ENCODE measurements at places on chromosomes 7 and 10.
A peak's percentile ranks its signal among the peaks of the same experiment; 100 is the strongest.

DNA sequence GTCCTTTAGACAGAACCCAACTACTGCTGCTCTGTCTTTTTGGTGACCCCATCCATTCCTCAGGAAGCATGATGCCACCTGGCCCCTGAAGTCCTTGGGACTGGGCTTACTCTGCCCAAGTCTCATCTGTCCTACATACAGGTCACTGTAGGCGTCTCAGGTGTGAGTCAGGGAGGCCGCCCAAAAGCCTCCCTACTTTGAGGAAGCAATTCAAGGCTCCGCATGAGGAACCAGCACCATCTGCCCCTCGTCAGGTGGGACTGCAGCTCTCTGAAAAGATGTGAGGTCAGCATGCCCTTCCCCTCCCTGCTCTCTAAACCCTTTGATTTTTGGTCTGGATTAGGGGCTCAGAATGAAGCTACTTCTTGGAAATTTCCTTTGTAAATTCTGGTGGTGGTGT, 354.8 kb downstream of the CXCL12 start:
- no peak for DNase-seq

DNA sequence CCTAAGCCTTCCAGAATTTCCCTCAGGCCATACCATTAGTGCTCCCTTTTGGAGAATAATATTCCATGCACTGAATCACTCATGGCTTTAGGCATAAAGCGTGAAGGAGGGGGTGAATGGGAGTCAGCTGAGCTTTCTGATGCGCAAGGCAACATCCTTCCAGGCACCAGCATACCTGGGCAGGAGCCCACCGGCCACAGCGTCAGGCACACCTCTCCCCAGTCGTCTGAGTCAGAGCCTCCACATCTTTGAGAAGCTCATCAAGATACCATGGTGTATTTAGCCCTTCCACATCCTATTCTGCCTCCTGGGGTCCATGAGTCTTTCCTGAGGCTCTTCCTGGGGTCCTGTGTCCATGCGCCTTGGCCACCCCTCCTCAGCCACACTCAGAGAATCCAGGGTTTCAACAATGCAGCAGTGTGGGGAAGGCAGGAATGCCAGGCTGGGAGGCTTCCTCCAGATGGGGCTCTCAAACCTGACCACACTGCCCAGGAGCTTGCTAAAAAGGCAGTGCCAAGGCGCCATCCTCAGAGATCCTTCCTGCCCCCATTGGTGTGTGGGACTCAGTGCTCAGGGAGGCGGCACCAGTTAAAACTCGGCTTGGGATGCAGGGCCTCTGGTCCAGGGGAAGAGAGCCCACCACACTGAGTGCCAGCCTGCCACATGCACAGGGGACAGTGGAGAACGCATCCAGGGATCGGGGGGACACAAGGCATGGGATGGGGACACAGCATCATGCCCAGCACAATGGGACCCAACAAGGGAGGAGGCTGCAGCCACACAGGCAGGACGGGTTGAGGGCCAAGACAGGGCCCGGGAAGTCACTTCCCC, 31.6 kb downstream of the RASGEF1A start:
- DNase-seq = no peak

- no peak for DNase-seq
Observed at GRCh38 chr7:12458520-12459131, 55.0 kb upstream of the VWDE start.

GRCh38 chr7:13886356-13886755, 103.1 kb downstream of the ETV1 start:
- DNase-seq = no peak

- DNase-seq = no peak
Observed at GRCh38 chr7:148598351-148598750, 7.8 kb downstream of the C7orf33 start.

DNA sequence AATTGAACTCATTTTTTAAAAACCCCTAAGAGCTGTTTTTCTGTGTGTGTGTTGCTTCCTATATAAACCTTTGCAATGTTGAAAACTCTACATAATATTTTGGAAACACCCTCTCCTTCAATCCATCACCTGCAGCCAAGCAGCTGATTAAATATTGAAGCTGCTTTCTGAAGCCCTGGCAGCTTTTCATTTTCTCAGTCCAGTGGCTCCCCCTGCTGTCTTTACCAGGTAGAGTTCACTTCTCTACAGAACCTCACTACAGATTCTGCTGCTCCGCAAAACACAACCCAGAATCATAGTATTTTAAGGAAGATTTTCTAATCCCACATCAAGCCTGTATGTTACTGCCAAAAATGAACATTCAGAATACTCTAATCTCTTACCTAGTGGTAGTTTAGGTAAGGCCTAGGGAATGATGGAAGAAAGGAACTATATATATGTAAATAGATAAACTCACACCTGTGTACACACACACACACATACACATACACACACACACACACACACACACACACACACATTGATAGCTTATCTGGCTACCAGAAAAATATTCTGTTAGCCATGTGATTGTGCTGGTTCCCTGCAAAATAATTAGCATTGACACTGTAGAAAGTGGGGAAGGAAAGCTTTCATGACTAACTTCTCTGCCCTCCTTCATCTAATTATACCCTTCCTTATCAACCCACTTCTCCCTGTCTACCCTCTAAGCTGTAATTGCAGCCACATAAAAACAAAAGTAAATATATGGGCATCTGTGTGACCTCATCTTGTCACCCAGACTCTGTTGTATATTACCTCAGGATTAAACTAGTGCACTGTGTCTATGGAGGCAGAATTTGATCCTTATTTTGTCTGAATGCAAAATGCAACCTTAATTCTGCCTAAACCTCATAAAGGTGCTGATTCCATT, 229.5 kb upstream of the FZD1 start:
- no peak for DNase-seq

- no peak for DNase-seq
Observed at GRCh38 chr7:637826-638225, 88.7 kb upstream of the DNAAF5 start.

GRCh38 chr10:71333129-71333887, 14.2 kb downstream of the SLC29A3 start:
- no peak for DNase-seq

GRCh38 chr7:30963842-30964241, at the start of gene GHRHR:
GHRHR (plus strand) TSS chr7:30963953; CDS start chr7:30964069, 116 bp downstream.
- no peak for DNase-seq

- no peak for DNase-seq
Observed at GRCh38 chr10:21715531-21716195, 181.6 kb downstream of the MLLT10 start.

GRCh38 chr7:21108182-21108581, 319.7 kb upstream of the SP4 start:
- no peak for DNase-seq

DNA sequence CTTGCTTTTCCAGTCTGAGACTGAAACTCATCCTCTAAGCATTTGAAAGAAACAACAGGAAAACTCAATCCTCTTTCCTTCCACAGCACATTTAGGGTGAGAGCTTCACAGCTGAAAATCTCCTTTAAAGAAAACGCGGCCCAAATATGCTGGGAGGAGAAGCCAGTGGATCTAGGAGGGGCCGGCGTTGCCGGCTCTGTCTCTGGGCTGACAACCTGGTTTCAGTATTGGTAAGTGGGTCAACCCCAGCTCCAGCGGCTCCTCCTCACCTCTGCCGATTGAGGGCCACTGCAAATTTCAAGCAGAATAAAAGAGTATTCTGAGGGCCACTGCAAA, 75.3 kb upstream of the CPXM2 start:
- DNase-seq = no peak

- DNase-seq = no peak
Observed at GRCh38 chr10:88473989-88474883, 108.9 kb downstream of the RNLS start.

- DNase-seq = no peak
Observed at GRCh38 chr7:33581236-33581635, 324.1 kb upstream of the BMPER start.

DNA sequence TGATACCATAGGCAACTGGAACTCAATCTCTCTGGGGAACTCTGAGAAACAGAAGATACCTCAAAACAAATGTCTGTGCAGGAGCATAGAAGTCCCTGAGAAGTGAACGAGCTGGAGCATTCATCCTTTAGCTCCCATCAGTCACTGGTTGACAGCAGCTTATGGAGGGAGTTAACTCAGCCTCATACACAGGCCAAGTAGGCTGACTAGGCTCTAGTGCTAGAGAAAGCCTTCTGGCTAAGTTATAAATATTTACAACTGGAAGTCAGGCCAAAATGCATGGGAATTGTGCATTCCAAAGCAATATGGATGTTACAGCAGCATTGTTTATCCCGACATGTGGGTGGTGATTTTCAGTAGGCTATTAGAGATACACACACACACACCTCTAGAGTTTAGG, 66.5 kb downstream of the ANK3 start:
- no peak for DNase-seq

GRCh38 chr7:45564886-45565455, 9.2 kb upstream of the ADCY1 start:
- no peak for DNase-seq

- DNase-seq = no peak
Observed at GRCh38 chr7:99389772-99390171, 15.2 kb downstream of the ARPC1B start.

- DNase-seq = no peak
Observed at GRCh38 chr10:47286116-47286505, 13.9 kb upstream of the GDF10 start.

GRCh38 chr10:33008499-33009243, 50.6 kb upstream of the ITGB1 start:
- peak; percentile 29 for DNase-seq

GRCh38 chr7:106626376-106627164, 34.4 kb downstream of the CCDC71L start:
- no peak for DNase-seq

DNA sequence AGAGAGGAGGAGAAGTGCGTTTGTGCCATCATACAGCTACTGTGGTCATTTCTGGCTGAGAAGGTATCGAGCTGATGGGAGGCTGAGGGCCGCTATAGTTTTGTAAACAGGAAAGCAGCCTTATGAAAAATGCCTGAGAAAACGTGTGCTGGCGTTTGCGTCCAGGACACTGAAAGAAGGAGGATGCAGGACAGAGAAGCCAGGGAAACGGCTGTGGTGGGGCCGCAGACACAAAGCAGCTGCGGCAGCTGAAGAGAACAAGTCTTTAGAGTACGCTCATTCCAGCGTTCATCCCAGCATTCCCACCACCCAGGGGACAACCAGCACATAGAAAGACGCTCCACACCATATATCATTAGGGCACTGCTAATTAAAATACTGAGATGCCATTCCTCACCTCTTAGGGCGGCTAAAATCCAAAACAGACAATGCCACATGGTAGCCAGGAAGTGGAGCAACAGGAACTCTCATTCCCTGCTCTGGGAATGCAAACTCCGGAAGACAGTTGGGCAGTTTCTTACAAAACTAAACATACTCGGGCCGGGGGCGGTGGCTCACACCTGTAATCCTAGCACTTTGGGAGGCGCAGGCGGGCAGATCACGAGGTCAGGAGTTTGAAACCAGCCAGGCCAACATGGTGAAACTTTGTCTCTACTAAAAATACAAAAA, 18.4 kb downstream of the GNA12 start:
- DNase-seq = no peak

DNA sequence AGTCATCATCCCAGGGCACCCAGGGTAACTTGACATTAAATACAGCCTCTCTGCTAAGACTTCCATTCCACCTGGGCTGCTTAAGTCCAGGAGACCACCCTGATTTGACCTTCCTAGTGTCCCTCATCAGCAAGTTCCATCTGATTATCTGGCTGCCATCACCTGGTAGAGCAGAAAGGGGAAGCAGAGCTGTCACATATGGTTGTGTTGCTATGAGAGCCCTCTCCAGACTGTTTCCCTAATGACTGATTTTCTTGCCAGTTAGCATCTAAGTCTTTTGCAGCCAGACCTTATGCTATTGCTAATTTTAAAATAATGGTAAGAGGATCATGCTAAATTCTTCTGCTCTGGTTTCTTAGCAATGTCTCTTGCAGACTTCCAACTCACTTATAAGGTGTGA, 38.7 kb downstream of the KCNH2 start:
- DNase-seq = no peak

DNA sequence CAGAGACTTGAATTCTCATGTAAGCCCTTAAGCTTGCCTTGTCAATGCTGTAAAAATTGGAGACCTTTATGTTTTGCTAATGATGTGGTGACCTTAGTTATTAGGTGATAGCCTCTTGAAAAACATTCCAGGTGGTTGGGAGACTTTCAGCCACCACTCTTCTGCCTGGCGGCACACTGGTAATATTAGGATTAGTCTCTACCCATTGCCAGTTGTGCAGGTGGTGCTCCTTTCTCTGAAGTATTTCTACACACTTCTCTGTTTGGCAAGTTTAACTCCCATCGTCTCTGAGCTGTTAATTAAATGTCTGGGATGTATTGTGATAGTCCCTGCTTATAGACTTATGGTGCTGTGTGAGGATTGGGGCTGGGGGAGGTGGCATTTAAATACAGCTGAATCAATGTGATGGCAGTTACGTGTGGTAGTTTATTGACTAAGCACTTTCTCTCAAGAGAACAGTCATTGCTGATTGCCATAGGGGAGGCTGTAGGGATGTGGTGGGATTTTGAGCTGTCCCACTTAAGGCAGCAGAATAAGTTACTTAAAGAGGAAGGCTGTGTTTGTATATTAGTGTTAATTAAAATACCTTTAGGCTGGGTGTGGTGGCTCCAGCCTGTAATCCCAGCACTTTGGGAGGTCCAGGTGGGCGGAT, 61.7 kb downstream of the DAGLB start:
- no peak for DNase-seq

DNA sequence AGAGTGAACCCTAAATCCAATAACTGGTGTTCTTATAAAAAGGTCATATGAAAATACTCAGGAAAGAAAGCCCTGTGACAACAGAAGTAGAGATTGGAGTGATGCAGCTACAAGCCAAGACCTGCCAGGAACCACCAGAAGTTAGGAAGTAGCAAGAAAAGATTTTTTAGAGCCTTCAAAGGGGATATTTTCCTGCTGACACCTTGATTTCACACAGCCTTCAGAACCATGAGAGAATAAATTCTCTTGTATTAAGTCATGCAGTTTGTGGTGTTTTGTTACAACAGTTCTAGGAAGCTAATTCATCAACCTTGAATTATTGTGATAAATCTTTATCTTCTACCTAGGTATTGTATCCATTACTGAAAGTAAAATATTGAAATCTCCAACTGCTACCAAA, 81.0 kb downstream of the HYCC1 start:
- no peak for DNase-seq

GRCh38 chr7:48938539-48939295, 14.4 kb downstream of the CDC14C start:
- no peak for DNase-seq

GRCh38 chr7:133520248-133520647, 267.4 kb downstream of the EXOC4 start:
- no peak for DNase-seq

- DNase-seq = no peak
Observed at GRCh38 chr7:51327287-51327717, 10.7 kb upstream of the COBL start.
